ENCODE measurements at places on chromosomes 13 and 19. TPM values are rescaled to one million over a fixed set of nuclear protein-coding genes. Genes with fewer than 3 reads are reported as not detected.

The ZNF709 gene
- polyA plus RNA-seq, result 2.7 TPM

The KISS1R gene
- not detected for polyA plus RNA-seq

The CACNG8 gene
- 0.91 TPM for polyA plus RNA-seq

The ZNF600 gene
- 2.7 TPM for polyA plus RNA-seq

The MRPL54 gene
- 26.0 TPM for polyA plus RNA-seq

The ZNF317 gene
- 17.4 TPM for polyA plus RNA-seq

The LAIR1 gene
- 6.6 TPM for polyA plus RNA-seq

The KLF1 gene
- polyA plus RNA-seq, result 0.42 TPM

The OR7G2 gene
- 0.08 TPM for polyA plus RNA-seq

The DCT gene
- 0.18 TPM for polyA plus RNA-seq

DNA sequence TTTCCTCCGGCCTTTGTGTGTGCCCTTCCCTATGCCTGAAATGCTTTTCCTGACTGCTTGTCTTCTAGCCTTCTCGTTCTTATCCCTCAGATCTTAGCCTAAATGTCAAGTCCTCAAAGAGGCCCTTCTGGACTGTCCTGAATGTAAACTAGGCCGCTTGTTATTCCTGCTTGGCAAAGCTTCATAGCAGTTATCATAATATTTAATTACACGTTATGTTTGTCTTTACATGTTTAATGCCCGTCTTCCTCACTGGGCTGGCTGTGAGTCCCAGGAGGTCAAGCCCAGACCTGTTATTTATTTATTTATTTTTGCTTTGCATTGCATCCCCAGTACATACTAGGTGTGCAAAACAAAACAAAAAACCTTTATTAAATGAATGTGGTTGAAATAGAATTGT, 62.7 kb downstream of the SIPA1L3 start:
- no peak for DNase-seq

GRCh38 chr13:26708007-26708297, 52.6 kb downstream of the GPR12 start:
- no peak for DNase-seq

DNA sequence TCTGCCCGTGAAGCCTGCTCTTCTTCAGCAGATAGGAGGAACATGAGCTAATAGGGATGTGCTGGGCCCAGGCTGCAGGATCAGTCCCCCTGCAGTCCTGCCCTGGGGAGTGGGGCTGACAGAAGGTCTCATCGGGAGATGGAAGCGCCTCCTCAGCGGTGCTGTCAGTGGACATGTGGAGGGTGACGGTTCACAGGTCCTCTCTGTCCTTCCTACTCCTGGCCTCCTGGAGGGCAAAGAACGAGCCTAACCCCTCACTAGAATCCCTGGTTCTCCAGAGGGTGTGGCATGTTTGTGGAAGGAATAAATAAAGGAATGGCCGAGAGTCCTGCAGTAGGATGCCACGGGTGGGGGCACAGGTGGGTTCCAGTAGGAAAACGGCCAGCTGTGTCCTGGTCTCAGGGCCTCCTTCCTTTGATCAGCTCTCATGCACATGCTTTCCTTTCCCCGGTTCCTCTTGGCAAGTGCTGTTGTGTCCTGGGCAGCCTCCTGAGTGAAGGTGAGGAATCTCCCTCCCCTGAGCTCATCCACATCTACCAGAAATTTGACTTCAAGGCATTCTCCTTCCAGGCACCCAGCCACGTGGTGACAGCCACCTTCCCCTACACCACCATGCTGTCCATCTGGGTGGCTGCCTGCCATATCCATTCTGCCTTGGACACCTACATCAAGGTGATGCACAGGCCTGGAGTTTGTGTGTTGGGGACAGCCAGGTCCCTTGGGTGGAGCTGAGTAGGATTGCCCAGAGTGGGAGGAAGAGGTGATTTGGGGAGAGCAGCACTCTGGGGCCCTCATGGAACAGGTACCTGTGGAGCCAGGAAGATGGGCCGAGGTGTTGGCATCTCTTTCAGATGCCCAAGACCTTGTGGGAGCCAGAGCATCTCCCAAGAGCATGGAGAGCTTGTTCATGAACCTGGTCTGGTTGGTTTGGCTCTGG, 28.6 kb upstream of the ZNF492 start:
- no peak for DNase-seq

- DNase-seq, result no peak
Measured at GRCh38 chr19:44430956-44431355, 17.3 kb downstream of the ZNF229 start.

DNA sequence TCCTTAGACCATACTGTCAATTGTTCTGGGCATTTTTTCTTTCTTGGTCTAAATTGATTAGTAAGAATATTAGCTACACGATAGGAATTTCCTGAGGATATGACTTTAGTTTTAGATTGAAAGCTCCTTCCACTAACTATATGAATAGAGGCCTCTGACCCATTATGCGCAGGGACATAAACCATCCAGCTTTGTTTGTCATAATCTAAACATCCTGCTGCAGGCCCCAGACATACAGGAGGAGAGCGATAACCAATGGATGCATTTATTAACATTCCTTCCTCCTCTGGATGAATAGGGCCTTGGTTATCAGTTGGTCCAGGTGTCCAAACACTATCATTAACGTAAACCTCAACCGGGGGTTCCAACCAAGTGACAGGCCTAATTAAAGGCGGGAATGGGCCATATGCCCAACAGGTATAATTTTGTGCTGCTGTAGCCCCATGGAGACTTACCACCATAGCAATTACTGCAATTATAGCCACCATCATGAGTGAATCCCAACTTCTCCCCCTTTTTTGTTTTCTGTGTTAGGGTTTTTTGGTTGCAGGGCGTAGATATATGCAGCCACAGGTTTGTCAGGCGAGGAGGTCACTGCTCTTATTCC, 32.6 kb downstream of the CLEC4M start:
- DNase-seq, result no peak

DNA sequence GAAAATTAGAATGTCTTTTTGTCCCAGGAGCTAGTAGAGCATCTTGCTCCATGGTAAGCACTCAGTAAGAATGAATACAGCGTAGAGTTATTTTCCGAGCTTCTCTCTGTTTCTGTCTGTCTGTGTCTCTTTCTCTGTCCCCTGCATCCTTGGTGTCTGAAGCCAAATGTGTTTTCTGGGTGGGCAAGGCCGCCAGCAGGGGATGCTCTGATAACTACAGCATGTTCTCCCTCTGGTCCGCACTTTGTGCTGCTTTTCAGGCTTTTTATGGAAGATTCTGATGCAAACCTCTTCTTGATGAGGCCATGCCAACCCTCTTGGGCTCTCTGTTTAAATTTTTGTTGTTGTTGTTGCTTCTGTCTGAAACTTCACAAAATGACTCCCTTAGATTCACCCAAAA, 142.8 kb upstream of the UBL3 start:
- no peak for DNase-seq

DNA sequence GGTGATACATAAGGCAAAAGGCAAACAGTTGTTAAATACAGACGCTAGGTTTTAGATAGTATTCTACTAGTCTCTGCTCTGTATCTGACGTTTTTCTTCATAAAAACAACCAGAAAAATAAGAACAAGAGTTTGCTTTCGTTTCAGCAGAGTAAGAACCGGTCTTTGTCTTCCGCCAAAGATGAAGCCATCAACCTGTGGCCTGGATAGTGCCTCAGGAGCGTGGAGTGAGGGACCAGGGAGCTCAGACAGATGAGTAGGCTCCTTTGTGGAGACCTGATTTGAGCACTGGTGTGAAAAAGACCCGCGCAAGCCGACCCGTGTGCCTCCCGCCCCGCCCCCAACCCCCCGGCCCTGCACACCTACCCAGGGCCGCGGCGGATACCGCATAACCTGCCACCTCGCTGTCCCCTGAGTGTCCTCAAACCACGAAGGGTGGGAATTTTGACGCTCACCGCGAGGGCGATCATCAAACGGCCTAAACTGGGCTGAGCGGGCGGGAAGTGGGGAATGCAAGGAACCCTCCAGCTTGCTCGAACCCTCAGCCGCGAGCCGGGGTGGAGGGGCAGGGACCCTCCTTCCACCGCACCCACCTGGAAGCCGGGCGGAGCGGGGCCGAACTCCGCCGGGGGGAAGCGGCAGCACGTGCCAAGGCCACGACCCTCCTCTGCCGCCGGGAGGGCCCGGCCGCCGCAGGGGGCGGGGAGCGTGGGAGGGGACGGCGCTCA, 866 bp upstream of the LMO7 start:
- no peak for DNase-seq

- DNase-seq, result no peak
Measured at GRCh38 chr19:10752913-10753704, 35.2 kb downstream of the DNM2 start.

DNA sequence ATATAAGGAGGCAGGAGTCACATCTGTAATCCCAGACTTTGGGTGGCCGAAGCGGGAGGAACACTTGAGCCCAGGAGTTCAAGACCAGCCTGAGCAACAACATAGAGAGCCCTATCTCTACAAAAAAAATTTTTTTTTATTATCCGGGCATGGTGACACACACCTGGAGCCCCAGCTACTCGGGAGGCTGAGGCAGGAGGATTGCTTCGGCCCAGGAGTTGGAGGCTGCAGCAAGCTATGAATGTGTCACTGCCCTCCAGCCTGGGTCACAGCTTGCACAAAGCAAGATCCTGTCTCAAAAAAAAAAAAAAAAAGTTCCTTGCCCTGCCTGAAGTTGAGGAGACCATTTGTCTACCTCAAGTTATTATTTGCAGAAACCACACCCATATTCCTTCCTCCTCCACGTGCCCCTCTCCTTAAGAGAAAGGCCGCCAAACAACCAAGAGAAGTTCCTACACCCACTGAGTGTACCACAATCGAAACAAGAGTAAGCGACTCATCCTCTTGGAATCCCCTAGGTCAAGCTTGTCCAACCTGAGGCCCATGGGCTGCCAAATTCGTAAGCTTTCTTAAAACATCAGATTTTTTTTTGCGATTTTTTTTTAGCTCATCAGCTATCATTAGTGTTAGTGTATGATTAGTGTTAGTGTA, 2.2 kb downstream of the ABCC4 start:
- no peak for DNase-seq

DNA sequence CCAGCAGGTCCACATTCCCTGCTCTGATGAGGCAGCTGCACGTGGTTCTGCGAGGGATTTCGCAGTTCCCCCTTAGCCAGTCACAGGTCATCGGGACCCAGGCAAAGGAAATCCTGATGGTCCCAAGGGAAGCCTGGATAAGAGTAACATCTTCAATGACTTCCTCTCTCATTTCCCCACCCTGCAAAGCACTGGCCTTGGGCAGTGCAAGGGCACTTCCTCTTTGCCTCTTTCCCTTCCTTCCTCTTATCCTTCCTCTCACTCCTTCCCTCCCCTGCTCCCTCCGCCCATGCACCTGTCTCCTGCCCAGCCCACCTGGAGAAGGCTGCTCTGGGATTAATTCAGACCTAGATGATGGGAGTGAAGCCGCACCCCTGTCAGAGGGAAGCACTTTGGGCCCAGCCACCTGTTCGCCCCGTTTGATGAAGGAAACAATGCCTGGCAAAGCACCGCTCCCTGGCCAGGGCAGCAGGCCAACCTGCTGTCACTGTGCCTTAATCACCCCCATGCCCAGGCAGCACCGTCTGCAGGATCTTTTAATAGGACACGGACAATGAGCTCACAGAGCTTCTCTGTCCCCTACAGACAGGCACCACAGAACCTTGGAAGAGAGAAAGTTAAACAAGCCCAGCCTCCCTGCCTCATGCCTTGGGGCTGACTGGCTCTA, 113.5 kb upstream of the PABPC3 start:
- no peak for DNase-seq

DNA sequence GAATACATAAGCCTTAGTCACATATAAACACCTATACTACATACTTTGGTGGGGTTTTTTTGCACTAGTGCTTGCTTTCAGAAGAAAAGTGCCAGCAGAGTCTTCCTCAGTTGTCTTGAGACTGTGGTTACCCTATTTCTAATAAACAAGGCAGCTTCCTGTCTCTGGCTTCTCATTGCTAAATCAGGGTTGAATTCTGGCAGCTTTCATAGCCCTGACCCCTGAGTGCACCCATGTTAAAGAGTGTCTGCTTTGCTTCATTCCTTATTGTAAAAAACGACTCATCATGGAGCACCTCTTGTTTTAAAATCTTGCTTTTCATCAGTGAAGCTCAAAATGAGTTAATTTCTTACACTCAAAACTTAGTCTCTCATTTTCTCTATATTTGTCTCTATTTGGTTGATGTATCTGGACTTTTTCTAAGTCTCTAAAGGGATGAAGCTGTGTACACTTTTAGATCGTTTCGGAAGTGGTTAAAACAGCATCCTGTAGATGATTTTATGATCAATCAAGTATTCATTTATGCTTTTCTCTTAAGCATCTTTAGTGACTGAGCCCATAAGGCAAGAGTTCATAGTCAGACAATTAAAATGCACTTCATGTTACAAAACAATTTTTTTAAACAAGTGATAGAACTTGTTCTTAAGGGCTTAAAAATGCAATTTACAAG, 72.1 kb downstream of the KLF12 start:
- DNase-seq, result no peak

DNA sequence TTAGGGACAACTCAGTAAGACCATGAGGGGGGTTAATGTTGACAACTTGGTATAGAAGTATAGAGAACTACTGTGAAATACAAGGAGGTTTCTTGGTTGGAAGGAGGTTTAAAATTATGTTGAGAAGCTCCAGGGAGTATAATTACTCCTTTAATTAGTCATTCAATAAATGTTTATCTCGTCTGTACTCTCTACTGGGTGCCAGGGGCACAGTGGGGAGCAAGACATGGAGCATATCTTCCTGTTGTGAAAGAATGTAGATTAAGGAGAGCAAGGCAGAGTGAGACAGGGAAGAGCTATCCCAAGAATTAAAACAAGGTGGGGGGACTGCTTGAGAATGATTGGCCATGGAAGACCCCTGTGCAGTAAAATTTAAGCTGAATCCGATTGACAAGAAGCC, 33.7 kb upstream of the TDRD3 start:
- no peak for DNase-seq

GRCh38 chr19:56076498-56076897, 44.6 kb downstream of the ZNF787 start:
- peak; percentile 22 for DNase-seq

DNA sequence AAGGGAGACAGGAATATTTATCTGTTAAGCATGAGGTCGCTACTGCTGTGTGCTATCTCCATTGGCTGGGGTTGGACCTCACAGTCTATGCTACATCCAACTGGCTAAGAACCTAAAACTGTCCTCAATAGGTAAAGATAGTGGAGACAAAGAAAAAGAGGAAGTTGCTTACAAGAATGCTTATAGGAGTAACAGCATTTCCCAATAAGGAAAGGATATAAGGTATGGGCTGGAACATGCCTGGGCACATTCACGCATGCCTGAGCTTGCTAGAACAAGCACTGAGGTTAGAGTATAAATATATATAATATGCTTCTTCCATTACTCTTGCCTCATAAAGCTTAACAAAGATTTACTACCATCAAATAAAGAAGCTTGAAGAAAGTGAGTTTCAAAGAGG, 47.9 kb upstream of the CEACAM21 start:
- DNase-seq, result no peak

All from forelimb muscle (tissue), 1 donor.